ENCODE measurements at places on chromosomes 5 and 9.
A peak's percentile ranks its signal among the peaks of the same experiment; 100 is the strongest.

DNA sequence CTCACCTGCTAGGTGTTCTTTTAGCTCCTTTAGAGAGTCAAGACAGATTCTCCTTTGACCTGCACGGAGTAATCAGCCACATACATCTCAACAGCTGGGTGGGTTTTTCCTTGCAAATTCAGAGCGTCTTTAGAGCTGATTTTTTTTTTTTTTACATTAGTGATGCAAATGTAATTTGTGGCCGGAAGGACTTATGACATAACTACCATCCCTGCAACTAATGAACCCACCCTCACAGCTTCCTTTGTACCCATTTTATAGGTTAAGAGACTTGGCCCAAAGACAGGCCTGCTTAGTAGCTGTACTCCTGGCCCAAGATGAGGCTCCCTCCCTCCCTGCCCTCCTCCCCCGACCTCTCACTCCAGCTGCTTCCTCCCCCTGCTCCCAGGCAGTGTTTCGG is 69.9 kb upstream of the NIPAL4 start:
- no peak for DNase-seq

GRCh38 chr5:170416526-170416925 is 27.4 kb upstream of the KCNMB1 start:
- DNase-seq, result no peak

- DNase-seq, result no peak
These were observed 423.3 kb downstream of the EFNA5 start for GRCh38 chr5:107247427-107247826.

DNA sequence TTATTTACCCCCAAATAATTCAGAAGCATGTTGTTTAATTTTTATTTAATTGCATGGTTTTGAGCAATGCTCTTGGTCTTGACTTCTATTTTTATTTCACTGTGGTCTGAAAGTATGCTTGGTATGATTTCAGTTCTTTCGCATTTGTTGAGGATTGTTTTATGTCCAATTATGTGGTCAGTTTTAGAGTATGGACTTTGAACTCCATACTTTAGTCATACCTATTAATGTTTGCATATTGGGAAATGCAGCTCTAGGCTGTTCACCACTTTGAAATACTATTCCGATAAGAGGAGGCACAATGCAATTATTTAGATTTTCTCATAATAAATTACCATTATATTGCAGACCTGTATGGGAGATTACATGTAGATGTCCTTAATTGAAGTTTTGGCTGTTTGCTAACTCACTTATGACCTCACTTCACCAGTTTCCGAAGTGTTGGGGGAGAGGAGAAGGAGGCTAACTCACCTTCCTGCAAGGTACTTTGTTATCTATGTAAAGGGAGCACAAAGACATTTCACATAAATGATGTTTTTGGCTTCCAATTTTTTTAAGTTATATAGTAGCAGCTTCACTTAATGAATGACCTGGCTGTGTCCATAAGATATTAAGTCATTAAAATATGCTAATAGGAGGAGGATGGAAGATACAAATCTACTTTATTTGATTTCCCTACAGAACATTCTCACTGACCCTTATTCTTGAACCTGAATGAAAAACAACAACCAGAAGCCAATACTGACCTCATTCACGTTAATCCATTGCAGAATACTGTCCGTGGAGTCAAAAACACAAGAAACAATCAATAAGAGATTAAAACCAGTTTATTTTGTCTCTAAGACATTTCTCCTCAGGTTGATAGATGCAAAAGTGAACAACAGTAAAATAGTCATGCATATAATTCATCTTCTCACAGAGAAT is 970.3 kb upstream of the ARRDC3 start:
- DNase-seq, result no peak

GRCh38 chr5:151820903-151821302 is 49.1 kb downstream of the G3BP1 start:
- DNase-seq, result no peak

DNA sequence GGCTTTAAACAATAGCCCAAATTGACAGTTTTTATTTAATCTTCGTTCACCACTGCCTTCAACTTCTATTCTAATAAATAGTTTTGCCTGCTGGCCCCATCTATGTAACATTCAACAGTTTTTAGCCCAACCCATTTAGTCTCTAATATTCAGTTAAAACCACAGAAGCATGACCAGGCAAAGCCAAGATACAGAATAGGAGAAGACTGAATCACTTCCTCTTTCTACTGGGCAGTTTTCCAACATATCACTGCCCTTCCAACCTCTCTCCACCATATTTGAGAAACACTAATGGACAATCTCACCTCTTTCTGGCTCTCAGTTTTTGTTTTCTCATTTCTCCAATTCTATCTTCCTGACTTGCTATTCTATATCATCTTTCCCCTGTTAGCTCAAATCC is 352.9 kb downstream of the DNAH5 start:
- DNase-seq, result no peak

- DNase-seq, result no peak
These were observed 6.9 kb downstream of the RAB24 start for GRCh38 chr5:177296581-177296980.

DNA sequence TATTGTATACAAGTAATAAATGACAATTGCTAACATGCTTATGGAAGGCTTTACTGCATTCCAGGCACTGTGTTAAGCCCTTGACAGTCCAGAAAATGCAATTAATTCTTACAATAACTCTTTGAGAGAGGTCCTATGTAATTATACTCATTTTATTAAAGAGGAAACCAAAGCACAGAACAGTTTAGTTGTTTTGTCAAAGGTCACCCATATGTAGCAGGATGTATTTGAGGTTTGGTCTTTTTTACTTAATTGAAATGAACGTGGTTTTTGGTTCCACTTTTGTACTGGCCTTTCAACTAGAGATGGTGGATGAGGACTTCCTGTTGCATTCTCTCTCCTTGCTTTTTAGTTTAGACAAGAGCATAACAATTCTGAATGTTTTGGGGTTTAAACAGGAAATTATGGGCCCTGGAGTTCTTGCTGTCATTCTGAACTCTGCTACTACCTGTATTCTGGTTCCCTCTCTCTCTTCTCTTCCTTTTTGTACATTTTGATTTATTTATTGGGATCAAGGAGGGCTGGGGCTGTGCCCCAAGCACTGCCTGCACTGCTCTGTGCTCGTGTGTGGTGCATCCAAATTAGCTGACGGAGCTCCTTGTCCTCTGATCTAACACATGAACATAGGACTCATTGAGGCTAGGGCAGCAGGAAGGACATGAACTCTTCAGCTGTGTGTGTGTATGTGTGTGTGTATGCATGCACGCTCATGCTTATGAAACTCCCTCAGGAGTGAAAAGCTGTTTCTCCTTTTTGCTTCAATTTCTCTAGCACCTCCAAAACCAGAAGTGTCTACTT is 47.4 kb downstream of the SLC28A3 start:
- DNase-seq, result no peak

DNA sequence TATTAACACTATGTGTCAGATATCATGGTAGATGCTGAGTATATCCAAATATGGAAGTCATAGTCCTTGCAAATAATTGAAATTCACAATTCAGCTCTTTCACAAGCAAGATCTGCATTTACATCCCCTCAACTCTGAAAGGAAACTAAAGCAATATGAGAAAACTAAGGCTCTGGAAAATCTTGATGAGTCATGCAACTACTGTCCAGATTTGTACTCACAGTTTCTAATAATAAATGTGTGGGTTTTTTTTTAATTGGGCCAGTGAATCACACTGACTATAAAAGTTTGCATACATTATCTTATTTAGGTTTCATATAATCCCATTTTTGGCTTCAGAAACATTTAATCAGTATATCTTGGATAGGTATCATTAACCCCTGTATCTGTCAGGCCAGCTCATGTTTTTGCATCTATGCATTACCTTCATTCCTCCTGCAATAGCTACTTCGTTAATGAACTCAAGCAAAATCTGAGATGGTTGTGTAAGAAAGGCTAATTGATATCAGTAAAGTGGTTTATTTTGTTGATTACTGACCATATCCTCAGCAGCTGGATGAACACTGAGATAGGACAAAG is 58.7 kb upstream of the PRR16 start:
- no peak for DNase-seq

- DNase-seq, result no peak
These were observed 1023.4 kb downstream of the TLE4 start for GRCh38 chr9:80595192-80595591.

- DNase-seq, result no peak
These were observed at the start of gene HCN1 for GRCh38 chr5:45696206-45696836. TSS of gene HCN1 (minus strand) at chr5:45696380.

- DNase-seq, result no peak
These were observed 455.3 kb downstream of the RAB3C start for GRCh38 chr5:59037941-59038797.

DNA sequence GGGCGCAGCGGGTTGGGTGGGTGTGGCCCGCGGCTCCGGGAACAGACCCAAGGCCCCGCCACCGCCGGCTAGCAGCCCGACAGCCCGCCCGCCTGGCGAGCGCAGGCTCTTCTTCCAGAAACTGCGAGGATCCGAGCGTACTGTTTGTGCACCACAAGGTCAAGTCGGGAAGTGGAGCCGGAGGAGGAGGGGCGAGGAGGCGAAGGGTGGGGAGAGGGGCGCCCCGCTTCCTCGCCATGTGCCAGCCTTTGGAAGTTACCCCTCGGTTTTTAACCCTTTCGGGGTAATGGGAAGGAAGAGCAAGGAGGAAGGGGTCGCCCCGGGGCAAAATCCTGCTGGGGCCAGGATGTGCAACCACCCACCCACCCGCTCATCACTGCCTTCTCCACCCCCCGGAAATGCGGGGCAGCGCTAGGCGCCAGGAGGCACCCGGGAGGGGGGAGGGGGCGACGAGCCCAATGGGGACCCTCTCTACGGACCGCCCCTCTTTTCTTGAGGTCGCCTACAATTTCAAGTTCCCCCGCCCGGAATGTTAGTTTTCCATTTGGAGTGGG is 1.1 kb upstream of the JADE2 start:
- DNase-seq, result peak; percentile 54

DNA sequence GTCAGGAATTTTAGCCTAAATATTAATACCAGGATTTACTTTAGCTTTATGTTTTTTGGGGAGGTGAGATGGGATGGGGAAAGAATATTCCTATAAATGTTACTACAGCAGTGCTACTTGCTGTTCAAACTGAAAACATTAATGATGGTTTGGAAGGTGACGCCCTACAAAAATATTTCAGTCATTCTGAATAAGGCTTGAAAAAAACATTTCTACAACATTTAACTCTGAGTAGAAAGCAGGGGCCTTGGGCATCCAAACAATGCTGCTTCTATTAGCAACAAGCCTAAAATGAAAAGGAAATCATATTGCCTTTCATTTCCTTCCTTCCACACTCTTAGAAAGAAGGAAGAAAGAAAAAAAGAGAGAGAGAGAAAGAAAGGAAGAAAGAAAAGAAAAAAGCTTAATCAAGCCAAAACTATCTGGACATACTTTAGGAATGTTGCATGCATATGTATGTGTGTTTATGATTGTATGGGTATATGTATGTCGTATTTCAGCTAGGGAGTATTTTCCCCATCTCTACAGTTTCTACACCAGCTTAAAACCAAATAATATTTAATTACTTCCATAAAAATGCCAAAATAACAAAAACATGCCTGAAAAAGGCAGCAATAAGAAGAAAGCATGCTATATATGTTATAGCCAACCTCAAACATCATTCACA is 16.3 kb upstream of the DAB2 start:
- no peak for DNase-seq

DNA sequence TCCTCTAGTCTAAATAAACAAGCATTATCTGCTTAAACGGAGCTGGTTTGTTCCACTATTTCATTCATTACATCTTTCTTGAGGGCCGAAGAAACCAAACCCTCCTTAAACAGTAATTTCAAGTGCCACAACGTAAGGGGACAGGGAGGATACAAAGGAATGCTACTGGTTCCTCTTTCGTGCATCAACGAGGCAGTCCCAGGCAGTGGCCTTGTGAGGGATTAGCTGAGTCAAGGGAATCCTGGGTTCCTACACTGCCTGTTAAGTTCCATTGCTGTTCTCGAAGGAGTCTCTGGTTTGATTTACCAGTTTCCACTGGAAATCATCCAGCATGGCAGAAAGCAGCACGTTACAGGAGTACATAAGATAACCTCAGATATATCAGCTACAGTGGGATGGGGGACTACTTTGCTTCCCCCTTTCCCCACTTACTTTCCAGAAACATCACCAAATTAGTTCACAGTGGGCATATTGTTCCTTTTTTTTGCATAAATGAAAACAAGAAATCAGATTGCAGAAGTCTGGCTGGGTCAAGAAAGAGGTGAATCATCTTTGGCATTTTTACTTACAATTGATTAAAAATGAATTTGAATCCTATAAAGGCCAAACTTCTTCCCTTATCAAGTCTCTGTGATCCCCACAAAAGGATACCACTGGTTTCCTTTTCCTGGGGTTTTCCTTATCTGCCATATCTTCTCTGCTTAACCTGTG is 2.5 kb upstream of the RANBP3L start:
- no peak for DNase-seq

DNA sequence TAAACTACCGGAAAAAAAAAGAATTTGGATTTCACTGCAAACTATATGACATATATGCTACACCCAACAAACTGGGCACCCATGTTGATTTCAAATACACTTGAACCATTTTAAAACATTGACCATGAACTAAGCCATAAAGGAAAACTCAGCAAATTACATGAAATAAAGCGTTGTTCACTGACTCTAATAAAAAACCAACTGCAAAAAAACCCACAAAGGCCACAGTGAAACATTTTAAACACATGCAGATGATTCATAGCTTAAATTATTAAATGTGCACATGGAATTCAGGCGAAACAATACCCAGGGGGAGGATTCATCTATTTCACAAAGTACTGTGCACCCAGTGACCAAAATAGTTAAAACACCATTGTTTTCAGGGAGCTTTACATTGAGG is 33.3 kb downstream of the MTRR start:
- no peak for DNase-seq

GRCh38 chr9:27665136-27665535 is 91.9 kb upstream of the C9orf72 start:
- no peak for DNase-seq

DNA sequence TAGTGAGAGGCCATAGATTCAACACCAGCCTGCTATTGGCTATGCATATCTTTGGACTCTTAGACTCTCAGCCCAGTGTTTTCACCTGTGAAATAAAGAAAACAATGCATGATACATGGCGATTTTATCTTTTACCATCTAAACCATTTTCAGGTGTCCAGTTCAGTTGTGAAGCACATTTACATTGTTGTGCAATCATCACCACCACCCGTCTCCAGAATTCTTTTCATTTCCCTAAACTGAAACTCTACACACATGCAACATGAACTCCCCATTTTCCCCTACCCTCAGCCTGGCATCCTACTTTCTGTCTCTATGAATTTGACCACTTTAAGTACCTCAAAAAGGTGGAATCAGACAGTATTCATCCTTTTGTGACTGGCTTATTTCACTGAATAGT is 420.6 kb downstream of the MED10 start:
- DNase-seq, result no peak

DNA sequence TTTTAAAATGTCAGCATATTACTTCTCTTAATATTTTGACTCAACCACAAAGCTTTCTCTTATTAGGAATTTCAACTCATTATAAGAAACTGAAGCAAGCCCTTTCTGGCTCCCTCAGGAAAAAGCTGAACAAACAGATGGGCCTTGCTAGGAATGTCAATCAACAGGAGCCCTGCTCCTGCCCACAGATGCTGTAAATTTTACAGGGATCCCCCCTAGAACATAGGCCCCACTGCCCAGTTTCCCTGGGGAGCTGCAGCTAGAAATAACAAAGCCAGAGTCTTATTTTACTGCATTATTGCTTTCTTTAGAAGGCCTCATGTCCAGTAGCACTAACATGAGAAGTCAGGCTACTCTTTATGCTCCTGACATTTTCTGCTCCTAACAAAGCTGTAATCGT is 103.8 kb downstream of the PCSK1 start:
- DNase-seq, result no peak

GRCh38 chr9:131442351-131442750 is 48.5 kb downstream of the PRRC2B start:
- no peak for DNase-seq

GRCh38 chr9:119284118-119284517 is 85.1 kb downstream of the BRINP1 start:
- DNase-seq, result no peak

Data from effector CD4-positive, alpha-beta T cell (primary cell).